ENCODE measurements at places on chromosomes 3 and 15.

DNA sequence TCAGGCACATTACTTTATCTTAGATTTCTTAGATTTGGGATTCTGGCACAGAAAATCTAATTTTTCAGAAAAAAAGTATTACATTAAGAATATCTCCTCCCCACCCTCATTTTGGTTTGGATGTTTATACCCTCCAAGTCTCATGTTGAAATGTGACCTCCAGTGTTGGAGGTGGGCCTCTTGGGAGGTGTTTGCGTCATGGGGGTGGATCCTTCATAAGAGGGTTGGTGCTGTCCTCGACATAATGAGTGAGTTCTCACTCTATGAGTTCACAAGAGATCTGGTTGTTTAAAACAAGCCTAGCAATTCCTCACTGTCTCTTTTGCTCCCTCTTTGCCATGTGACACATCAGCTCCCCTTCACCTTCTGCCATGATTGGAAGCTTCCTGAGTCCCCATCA is 45.6 kb upstream of the WWTR1 start:
- no peak for DNase-seq

- no peak for DNase-seq
These were observed 24.4 kb downstream of the P3H2 start for GRCh38 chr3:190096345-190096744.

DNA sequence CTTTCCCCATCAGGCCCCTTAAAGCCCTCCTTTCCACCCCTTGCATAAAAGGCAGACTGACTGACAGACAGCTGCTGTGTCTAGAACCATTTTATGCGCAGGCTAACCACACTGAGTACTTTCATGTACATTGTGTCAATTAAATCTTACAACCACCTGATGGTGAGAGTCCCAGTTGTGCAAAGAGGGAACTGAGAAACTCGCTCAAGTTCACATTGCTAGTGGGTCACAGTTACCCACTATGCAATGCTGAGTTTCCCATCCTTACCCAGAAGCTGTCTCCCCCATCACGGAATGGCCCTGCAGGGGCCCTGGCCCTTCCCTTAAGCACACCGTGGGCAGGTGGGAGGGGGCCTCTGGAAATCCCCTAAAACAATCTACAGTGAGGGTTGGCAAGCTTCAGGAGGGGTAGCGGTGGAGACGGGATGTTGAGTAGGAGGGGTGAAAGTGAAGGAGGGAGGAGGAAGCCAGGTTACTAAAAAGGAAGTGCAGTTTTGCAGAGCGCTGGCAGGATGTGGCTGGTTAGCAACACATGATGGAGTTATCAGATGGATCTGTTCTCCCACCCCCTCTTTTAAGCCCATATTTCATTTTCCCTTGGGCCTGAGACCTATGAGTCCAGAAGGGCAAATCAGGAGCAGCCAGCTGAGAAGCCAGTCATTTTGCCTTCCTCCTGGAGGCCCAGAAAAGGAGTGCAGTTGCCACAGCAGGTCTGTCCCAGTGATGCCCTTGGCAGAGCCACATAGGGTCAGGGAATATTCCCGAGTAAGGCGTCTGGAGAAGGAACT is 30.0 kb downstream of the STARD5 start:
- DNase-seq: peak; percentile 62

GRCh38 chr3:63043631-63044030 is 168.4 kb upstream of the CADPS start:
- DNase-seq: no peak

DNA sequence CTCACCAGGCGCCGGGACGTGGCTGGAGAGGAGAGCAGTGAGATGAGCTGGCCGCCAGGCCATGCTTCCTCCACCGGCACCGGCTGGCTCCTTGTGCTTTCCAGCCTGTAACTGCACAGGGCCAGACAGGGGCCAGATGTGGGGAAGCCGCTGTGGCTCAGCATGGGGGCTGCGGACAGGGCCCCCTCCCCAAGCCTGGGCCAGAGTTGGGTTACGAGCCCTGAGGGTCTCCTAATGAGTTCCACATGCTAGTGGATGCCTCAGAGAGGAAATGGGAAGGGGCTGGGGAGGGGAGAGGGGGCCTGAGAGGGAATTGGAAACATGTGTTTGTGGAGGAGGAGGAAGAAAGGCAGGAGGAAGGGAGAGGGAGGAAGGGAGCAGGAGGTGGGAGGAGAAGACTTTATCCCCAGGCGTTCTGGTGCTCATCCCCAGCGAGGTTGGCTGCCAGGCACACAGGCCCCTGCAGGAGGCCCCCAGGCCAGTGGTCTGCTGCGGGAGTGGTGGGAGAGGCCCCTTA is 11.7 kb upstream of the DUSP7 start:
- DNase-seq: no peak

- no peak for DNase-seq
These were observed 153.0 kb upstream of the WNT5A start for GRCh38 chr3:55639896-55640765.

GRCh38 chr3:54353546-54353945 is 231.2 kb downstream of the CACNA2D3 start:
- DNase-seq: no peak

- DNase-seq: no peak
These were observed 52.4 kb upstream of the RGMA start for GRCh38 chr15:93141371-93141794.

GRCh38 chr15:56805466-56806147 is 72.3 kb upstream of the ZNF280D start:
- DNase-seq: no peak

DNA sequence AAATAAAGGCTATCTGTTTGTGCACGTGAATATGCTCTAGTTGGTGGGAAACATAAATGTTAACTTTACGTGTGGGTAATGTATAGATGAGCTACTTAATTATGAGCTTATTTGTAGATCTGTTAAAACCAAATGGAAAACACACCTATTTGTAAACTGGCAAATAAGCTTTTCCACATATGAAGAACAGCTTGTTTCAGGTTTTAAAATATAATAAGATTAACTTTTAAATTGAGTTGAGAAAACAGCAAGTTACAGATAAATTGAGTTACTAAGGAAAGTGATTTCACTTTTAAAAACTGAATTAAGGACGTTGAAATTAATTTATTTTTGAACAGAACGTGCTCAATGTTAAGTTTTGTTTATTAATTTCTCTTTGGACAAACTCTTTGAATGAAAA is 140.5 kb downstream of the GRM7 start:
- no peak for DNase-seq

GRCh38 chr3:150330872-150331271 is 77.2 kb upstream of the TSC22D2 start:
- DNase-seq: no peak

GRCh38 chr3:20346916-20347315 is 160.9 kb upstream of the SGO1 start:
- no peak for DNase-seq

GRCh38 chr15:78454992-78455391 is 17.0 kb downstream of the IREB2 start:
- no peak for DNase-seq

GRCh38 chr3:166531730-166532129 is 694.5 kb upstream of the BCHE start:
- DNase-seq: no peak

DNA sequence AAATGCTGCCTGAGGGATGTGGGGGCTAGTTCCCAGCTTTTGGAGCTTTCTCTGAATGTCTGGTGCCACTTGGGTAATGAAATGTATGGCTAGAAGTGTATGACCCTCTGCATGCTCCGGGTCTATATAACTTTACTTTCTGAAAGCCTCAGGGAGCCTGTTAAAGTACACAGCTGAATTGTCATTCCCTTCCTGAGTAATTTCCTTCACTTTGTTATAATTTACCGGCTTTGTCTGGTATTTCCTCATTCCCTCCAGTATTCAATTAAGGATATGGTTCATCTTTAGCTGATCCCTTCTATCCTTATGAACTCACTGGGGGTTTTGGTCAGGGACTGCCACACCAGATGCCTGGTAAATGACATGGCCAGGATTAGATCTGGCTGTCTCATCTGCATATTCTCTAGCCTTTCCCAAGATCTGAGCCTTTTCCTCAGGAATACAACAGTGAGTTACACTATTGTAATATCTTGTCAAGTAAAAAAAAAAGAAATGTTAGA is 620.3 kb downstream of the ZPLD1 start:
- DNase-seq: no peak

- DNase-seq: no peak
These were observed 456.3 kb downstream of the FOXP1 start for GRCh38 chr3:71127052-71127831.

DNA sequence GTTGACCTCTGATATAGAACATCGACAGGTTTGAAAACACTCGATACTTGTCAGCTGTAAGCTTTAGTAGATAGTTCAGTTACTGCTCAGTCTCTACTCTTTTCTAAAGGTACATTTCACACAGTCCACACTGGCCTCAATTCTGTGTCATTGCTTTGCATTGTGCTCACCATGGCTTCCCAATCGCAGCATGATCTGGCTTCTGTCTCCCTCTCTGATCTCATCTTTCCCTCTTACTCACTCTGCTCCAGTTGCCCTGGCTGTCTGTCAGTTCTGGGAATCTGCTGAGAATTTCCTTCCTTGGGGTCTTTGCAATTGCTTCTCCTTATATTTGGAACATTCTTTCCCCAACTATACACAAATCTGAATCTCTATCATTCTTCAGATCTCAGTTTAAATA is 80.6 kb downstream of the GTF2E1 start:
- DNase-seq: no peak

DNA sequence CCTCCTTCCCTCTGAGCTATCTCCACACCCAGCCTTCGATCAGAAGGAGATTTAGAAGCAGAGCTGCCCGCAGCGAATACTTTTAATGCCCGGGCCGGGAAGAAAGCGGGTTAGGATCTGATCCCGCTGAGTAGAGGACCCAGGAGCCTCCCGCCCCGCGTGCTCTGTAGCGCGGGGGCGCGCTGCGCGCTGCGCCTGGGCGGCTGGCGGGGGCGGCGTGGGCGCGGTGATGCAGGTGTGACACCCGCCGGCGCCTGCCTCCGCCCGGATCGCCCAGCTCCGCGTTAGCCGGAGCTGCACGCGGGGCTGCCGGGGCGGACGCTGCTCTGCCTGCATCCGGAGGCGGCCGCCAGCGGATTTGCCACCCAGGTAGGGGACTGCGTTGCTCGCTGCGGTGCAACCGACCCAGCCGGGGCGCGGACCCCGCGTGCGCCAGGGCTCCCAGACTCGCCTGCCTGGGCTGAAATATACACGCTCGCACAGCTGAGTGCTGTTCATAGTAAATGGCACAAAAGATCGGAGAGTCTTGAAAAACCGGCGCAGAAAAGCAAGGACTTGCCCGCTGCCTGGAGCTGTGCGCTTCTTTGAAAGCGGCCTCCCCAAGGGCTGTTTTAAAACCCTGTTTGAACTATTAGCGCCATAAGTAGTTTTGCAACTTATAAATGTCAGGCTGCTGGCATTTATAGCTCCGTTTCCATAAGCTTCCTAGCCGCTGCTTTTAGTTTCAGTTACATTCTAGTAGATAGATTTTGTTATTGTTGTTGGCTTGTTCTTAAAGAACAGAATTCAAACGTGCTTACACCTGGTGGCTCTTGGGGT is at the start of gene SV2B:
Gene SV2B (plus strand): TSS at position 263 of the 819 bp plus-strand sequence. CDS start 126,007 bp downstream, outside the sequence.
- no peak for DNase-seq

GRCh38 chr3:116200956-116201690 is 244.2 kb downstream of the LSAMP start:
- no peak for DNase-seq

GRCh38 chr3:28226020-28226419 is 15.4 kb upstream of the CMC1 start:
- no peak for DNase-seq

Measured in activated CD8-positive, alpha-beta memory T cell treated with anti-CD3 and anti-CD28 coated beads for 48 hours (primary cell).